ENCODE measurements at places on chromosomes 5 and 9. TPM values are rescaled to one million over a fixed set of nuclear protein-coding genes. Genes with fewer than 3 reads are reported as not detected.

NEURL1B gene
- 28.8 TPM for total RNA-seq

GRCh38 chr9:76166526-76166925 is 227.7 kb downstream of the RFK start:
- DNase-seq: no peak

DNA sequence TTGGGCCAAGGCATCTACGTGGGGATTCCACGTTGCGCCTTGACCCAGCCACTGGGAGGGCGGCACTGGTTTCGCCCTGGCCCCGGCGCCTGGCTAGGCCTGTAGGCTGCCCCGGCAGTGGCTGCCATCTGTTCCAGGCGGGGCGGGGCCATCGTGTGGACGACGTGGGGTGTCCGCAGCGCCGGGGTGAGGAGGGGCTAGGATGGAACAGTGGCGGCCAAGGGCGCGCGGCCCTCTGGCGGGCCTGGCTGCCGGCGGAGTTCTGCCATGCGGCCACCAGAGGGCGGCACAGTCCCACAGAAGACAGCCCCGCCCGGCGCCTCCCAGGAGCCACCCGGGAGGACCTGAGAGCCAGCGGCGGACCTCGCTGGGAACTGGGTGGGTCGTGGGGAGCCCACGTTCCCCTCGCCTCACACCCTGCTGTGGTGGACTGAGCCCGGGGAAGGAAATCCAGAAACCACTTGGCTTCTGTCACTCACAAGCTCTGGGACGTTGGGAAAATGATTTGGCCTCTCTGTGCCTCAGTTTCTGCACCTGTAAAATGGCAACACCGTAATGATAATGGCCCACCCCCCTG is 22.6 kb upstream of the RAPGEF1 start:
- DNase-seq: peak; percentile 84

- no peak for DNase-seq
Observed at GRCh38 chr9:6354072-6354686, 26.0 kb downstream of the TPD52L3 start.

GRCh38 chr9:126611592-126612325 is 2.0 kb upstream of the LMX1B start:
- peak; percentile 85 for DNase-seq

DNA sequence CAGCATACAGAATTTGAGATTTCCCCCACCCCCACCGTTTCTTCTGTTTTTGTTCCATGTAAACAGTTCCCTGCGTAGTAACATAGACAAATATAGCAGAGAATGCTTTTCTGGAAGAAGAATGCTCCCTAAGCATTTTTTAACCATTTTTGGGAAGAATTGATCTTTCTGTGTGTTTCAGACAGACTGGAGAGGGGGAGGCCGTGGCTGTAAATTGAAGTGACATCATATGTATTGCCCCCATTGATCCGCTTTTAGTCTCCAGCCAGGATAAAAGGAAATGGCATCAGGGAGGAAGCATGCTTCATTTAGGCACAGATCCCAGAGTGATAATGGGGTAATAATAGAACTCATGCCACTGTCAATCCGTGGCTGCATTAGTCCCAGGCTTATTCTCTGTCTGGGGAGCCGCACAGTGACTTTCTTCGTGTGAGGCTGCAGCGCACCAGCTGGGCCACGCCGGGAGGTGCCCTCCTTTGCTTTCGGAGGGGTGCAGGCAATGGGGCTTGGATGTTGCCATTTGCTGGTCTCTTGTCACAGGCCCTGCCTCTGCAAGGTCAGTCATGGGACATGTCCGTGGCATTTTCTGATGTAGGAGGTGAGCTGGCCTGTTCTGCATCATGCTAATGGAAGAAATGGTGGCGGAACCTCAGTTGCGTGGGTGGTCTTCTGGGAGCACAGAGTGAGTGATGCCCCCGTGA is 261.5 kb downstream of the FANCC start:
- no peak for DNase-seq

DTWD2 gene
- 11.8 TPM for total RNA-seq

DNA sequence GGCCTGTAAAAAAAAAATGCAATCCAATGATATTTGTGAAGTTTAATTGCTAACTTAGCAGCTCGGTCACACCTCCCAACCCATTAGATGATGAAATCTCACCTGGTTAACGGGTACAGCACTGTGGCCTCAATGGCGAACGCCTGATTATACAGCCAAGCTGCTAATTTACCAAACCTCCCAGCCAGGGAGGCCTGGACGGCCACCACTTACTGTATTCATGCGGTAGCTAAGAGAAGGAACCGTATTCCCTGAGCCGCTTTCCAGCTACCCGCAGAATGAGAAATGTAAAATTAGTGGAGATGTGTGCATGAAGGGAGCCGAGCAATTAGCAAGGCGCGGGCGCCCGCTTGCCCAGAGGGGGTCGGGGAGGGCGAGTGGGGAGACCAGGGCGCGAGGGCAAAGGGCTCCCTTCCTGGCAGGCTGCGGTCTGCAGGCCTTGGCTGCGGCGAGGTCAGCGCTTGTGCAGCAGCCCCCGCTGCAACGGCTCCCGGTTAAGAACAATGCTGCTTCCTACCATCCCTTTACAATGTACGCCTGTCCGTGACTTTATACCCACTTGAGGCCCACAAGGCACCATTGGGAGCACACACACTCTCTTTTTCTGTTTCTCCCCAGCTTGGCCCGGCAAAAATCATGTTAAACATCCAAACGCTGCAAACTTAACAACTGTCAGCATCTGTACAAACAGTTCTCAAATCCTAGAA is 70.4 kb upstream of the TBCA start:
- DNase-seq: no peak

GRCh38 chr9:135008416-135008815 is 79.1 kb upstream of the OLFM1 start:
- DNase-seq: no peak

DNA sequence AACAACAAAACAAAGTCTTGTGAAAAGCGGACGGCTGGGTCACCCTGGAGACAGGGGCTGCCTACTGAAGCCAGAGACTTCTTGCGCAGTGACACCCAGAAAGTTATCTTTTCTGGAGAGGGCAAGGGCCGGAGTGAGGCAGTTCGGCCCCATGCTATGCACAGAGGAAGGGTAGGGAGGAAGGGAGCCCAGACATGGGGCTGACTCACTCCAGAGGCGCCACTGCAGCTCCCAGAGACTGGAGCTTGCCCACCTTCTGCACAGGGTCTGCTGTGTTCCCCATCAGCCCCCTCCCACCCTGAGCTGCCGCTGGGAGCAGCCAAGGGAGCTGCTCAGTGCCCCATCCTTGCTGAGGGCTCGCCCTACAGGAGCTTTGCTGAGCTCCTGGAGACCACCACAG is 13.3 kb downstream of the SLC6A3 start:
- no peak for DNase-seq

DNA sequence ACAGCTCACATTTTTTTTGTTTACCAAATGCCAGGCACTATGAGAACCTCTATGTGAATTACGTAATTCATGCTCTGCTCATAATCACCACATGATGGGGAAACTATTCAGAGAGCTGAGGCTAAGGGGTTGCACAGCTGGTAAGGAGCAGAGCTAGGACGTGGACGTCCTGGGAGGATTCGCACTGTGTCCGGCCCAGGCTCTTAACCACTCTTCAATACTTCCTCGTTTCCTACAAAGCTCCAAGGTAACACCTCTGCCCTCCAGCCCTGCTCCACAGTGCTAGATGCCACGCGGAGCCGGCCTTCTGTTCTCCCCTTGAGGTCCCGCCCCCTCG is 8.7 kb downstream of the PHF19 start:
- no peak for DNase-seq

DNA sequence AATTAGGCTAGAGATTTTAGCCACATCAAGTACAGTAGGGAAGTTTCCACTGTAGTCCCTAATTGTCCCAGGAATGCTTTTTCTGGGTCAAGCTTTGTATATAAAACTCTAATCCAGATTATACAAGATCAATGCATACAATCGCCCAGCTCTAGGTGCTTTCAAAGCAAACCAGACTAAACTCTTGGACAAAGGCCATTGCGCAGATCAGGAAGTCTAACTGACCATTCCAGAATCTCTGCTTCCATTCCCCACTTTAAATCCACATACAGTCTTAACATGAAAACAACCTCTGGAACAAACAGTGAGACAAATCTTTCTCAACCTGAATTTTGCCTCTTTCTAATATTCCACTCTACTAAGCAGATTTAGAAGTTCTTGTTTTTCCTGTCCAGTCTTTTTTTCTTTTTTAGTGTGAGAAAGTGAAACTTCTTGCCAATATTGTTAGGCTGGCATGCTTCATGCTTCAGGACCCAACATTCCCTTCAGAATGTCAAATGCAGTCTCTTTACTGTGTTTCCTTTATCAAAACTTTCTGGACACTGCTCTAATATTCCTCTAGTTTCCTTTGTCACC is 76.1 kb downstream of the ITGA1 start:
- DNase-seq: no peak

GRCh38 chr5:82521431-82522051 is 243.4 kb upstream of the RPS23 start:
- no peak for DNase-seq

SPINK13 gene
- not detected for total RNA-seq

DNA sequence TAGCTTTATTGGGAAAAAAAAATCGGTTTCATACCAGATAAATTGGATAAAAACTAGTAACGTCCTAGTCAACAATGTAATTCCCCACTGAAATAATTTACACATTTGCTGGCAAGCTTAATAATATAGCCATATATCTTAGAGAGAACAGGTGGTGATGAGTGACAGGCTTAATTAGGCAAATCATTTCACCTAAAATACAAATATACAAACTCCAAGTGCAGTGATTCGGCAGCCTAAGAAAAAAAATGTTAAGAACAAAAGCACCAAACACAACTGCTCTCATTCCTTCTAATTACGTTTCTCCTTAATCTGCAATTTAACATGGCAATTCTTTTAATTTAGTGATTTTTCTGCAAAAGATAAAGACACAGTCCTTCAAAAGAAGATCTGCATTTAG is 56.0 kb upstream of the SLC25A51 start:
- DNase-seq: no peak

DNA sequence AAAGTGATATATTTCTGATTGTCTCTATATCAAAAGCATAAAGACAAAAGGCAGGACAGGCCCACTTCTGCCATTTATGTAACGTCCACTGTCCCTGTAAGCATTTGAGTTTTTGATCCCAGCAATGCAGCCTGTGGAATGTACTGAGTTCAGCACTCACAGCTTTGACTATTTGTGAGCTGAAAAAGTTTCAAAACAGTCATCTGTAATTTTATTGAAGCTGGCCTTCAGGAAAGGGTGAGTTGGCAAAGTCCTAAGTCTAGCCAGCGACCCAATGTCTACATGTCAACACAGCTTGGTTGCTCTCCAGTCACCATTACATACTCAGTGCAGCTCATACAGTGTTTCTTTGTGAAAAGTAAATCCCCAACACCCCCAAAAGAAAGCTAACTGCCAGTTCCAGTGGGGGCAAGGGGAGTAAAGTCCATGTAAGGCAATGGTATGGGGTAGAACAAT is 9.7 kb downstream of the LIFR start:
- no peak for DNase-seq

OR13C5 gene
- total RNA-seq: not detected

ST8SIA4 gene
- total RNA-seq: 2.9 TPM

DNA sequence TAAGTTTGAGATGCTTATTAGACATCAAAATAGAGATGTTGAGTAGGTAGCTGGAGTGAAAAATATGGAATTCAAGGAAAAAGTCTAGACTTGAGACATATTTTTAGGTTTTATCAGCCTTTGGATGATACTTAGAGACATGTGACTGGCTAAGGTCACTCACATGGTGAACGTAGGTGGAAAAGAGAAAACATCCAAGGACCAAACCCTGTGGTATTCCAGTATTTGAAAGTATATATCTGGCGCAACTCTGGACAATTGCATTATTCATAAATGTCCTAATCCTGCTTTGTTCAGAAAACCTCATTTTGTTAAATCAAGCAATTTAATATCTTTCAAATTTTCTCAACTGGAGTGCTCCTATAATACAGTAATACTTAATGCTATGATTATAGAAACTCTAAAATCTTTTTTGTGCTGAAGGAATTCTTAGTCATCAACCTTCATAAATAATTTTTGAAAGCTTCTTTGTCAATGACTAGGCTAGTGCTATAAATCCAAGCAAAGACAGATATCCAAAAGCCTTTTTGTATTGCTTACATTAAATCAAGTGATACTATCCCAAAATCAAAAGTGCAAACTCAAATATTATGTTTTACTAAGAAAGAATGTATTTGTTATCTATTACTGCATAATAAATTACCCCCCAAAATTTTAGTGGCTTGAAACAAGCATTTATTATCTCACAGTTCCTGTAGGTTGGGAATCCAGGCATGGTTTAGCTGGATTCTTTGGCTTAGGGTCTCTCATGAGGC is 452.0 kb downstream of the ENC1 start:
- DNase-seq: no peak

CDH9 gene
- total RNA-seq: not detected

GRCh38 chr5:34625246-34625645 is 30.9 kb upstream of the RAI14 start:
- DNase-seq: no peak

HSPB3 gene
- 596 TPM for total RNA-seq

- DNase-seq: no peak
Observed at GRCh38 chr9:87271696-87272477, 225.8 kb upstream of the DAPK1 start.

DNA sequence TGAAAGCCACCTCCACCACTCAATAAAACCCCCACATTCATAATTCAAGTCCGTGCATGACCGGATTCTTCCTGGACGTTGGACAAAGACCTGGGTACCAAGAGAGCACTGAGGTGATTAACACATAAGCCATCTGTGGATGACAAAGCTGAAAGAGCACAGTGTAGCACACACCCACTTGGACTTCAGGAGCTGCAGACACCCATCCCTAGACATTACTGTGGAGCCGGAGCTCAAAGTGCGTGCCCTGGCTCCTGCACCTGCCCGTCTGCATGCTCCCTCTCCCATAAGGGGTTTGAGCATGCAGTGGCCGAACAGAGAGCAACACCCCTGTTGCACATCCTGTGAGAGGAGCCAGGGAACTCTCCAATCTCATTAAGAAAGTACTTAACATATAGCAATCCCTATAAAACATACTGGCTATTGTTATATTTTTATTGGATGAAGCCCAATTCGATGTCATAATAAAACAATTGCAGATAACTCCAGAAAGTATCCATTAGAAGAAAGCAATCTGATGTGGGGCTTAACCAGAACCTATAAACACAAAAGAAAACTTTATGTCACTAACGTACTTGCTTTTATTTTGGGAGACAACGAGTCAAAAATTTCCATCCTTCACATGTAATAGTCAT is 1174.2 kb upstream of the C9orf72 start:
- DNase-seq: no peak

DNA sequence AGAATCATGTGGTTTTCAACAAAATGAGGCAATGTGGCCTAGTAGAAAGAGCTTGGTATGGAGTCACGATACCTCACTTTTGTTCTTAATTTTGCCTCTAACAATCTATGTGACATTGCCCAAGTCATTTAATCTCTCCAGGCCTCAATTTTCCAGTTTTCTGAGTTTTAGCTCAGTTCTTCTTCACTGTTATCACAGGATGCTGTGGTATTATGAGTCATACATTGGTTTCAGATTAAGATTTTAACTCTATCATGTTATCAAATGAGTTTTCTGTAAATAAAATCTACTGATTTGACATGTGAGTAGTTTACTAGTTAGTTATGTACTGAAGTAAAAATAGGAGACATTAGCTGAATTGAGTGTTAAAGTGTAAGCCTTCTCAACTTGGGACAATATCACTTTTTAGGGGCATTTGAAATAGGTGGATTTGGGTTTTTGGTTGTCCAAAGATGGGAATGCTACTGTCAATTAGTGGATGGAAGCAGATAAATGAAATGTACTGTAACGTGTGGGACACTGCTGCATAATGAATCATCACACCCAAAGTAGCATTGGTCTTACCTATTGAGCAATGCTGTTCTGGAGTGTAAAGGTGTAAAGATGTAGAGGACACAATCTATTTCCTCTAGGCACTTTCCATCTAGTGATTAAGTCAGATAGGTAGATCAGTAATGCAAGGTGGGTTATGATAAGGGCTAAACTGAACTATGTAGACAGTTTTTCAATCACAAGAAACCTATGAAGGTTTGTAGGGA is 73.3 kb downstream of the NNT start:
- DNase-seq: no peak

Measured in Right ventricle myocardium superior (tissue), 1 donor.